CD4-positive, alpha-beta memory T cell (primary cell): ENCODE measurements at places on chromosomes 5 and 9. TPM values are rescaled to one million over a fixed set of nuclear protein-coding genes. Genes with fewer than 3 reads are reported as not detected.
A peak's percentile ranks its signal among the peaks of the same experiment; 100 is the strongest.

DNA sequence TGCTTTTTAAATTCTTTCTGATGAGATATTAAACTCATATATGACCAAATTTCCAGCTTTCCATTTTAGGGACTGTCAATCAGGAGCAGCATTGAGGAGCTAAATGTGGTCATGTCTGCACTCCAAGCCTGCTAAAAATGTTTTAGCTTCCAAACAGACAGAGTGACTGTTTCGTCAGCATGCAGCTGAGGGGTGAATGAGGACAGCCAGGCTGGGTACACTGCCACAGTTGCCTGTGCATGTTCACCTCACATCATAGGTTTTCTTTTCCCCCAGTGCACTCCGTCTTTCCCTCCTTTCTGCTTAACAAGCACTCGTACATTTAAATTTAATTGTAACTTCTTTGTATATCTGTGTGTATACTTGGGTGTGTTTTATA, 138.1 kb downstream of the ARRDC3 start:
- no peaks in the 10 kb centered on the region for H3K36me3 ChIP-seq
- no peaks in the 10 kb centered on the region for H3K27me3 ChIP-seq
- no peaks in the 10 kb centered on the region for H3K4me1 ChIP-seq
- no peak overlapping the region for H3K27ac ChIP-seq

DNA sequence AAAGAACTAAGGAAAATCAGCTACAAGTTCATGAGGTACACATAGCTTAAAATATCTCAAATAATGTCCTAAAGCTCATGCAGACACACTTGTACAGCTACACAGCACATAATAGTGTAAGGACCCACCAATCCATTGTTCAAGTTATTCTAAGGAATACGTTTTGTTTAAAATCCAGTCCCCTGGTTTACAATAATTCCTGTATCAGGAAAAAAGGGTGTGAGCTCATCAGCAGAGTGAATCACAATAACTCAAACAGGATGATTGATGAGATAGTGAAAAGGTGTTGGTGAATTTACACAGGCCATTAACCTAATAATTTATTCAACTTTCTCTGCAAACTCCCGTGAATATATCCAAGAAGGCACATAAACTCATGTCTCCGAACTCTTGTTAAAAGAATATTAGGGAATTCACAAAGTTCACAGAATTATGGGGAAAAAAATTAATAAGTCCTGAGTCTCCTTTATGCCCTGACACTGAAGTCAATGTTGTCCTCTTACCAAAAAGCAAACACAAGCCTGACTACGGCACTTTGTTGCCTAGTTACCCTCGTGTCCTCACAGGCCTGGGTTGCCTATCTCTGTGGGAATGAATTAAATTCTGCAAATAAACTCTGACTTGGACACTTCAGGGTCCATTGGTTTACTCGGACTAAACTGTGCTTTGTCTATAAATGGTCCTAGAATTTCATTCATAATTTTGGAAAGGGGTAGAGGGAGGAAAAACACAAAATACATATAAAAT, 142.8 kb upstream of the PDE4D start:
- no peaks in the 10 kb centered on the region for H3K4me1 ChIP-seq
- no peaks in the 10 kb centered on the region for H3K27me3 ChIP-seq
- no peak overlapping the region for H3K27ac ChIP-seq
- H3K36me3 ChIP-seq = no peaks in the 10 kb centered on the region
- no peak overlapping the region for H3K4me3 ChIP-seq

DNA sequence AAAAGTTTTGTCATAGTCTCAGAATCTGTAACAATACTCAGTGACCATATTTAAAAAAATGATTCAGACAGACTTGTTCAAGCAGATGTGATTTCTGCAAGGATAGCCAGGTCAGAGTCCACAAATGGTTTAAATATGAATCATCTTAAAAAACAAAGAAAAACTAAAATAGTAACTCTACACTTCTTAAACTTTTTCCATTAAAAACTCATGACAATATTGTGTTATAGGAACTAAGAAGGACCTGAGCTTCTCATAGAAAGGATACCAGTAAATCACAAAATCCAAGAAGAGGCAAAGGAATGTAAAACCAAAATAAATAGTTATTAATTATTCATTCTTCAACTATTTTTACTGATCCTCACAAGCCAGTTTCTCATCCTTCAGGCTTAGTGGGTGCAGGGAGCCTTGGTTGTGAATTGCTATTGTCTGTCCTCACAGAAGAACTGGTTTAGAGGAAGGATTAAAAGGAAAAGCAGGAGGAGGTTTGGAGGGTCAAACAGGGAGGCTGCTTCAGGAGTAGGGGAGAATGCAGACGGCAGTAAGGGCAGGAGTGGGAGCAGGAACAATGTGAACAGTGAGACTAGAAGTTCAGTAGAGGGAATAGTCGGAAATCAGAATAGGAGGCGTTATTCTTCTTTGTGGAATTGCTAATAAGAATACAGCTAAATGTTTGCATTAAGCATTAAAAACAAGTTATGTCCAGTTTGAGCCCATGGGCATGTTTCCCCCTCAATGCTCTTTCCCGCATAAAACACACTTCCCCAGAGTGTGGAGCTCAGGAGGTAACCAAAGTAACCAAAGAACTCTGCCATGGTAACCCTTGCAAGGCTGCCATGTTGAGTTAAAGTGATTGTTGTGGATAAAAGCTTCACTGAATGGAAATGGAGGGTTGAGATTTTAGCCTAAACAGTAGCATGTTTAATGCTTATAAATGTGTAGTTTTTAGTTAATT, 110.7 kb downstream of the CCDC192 start:
- no peaks in the 10 kb centered on the region for H3K27me3 ChIP-seq
- no peak for DNase-seq
- H3K27ac ChIP-seq = no peak overlapping the region
- no peaks in the 10 kb centered on the region for H3K36me3 ChIP-seq
- H3K4me3 ChIP-seq = no peak overlapping the region

DNA sequence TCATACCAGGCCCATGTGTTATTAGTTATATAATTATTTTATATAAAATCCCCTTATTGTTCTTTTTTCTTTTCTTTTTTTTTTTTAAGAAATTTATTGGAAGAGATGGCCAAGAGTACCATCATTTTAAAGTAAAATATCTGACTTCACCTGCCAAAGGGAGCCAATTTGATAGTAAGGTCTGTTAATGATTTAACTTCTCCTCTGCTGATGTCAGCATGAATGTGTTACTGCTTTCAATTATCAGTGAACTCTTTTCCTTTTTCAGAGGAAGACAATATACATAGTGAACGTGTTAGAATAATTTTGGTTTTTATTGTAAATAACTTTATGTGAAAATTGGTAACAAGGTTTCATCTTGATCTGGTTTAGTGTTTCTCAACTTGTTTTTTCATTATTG, 409.6 kb downstream of the SH3GL2 start:
- no peak overlapping the region for H3K27ac ChIP-seq
- no peak for DNase-seq
- H3K4me1 ChIP-seq = no peaks in the 10 kb centered on the region
- H3K4me3 ChIP-seq = no peak overlapping the region
- no peaks in the 10 kb centered on the region for H3K36me3 ChIP-seq

- DNase-seq = no peak
- H3K4me3 ChIP-seq = no peak overlapping the region
- no peaks in the 10 kb centered on the region for H3K4me1 ChIP-seq
- no peaks in the 10 kb centered on the region for H3K36me3 ChIP-seq
Measured at GRCh38 chr5:143165049-143165880, 238.2 kb downstream of the NR3C1 start.

DNA sequence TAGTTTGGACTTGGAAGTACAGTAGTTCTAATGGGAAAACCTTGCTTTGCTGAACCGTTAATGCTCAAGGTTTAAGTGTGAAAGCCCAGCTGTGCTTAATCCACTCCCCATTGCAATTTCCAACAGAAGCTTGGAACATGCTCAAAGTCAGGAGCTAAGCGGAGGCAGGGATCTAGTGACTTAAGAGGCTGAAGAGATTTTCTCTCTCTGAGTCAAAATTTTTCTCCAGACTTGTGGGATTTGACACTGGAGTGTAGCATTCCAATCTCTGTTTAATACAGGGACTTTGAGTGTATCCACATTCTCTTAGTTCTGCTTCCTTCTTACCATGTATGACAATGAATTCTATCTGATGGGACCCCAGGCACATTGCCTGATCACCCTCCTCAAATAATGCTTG, 471.8 kb downstream of the KIF4B start:
- H3K4me1 ChIP-seq = no peaks in the 10 kb centered on the region
- H3K27me3 ChIP-seq = no peaks in the 10 kb centered on the region
- no peaks in the 10 kb centered on the region for H3K36me3 ChIP-seq
- no peak overlapping the region for H3K27ac ChIP-seq
- H3K4me3 ChIP-seq = no peak overlapping the region

GRCh38 chr9:35611230-35611797, 6.3 kb downstream of the TESK1 start:
- no peak overlapping the region for H3K27ac ChIP-seq
- DNase-seq = peak; percentile 47
- no peaks in the 10 kb centered on the region for H3K27me3 ChIP-seq
- peaks cover 19% of the 10 kb centered on the region for H3K4me1 ChIP-seq

DNA sequence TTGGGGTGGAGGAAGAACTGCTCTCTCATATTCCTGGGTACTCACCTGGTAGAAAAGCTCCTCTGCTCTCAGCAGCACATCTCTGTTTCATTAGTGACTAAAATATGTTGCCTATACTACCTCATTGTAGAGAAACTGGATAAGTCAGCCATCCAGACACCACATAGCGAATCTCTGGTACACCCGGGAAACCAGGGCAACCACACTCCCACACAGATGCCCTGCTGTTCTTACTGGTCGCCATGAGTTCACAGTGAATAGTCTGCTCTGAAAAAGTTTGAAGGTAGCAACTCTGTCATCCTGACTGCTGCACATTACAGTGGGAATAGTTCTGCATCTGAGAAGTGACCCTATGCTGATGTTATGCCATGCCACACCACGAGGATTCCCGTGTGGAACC, 135.0 kb downstream of the ENTREP1 start:
- no peak for DNase-seq

DNA sequence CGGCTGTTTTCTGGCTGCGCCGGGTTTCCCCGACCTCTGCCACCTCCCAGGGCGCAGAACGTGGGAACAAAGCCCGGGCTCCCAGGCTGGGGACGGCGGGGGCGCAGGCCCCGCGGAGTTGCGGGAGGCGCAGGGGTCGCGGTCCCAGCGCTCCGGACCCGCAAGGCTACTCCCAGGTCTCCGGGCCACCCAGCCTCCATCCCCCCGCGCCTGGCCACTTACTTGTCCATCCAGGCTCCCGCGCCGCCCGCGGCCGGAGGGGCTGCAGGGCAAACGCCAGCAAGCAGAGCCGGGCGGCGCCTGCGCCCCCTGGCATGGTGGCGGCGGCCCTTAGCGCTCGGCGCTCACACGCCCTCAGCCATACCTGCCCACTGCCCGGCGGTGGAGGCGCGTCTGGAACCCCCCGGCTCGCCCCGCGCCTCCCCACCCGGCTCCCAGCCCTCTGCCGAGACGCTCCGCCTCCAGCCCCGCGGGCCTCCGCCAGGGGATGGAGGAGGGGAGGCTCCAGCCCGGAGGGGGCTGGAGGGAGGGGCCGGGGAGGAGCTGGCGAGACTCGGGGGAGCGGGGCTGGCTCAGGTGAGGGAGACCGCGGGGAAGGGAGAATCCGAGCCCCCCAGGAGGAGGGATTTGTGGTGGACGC, at the start of gene ADAM19:
Gene ADAM19 (minus strand): TSS at position 395 of the 640 bp plus-strand sequence. CDS start 79 bp downstream, at position 316.
- no peaks in the 10 kb centered on the region for H3K27me3 ChIP-seq
- peaks cover 51% of the 10 kb centered on the region for H3K4me1 ChIP-seq
- no peaks in the 10 kb centered on the region for H3K36me3 ChIP-seq
- peak within 1 kb of the TSS; percentile 73 for H3K27ac ChIP-seq
- DNase-seq = peak; percentile 52

DNA sequence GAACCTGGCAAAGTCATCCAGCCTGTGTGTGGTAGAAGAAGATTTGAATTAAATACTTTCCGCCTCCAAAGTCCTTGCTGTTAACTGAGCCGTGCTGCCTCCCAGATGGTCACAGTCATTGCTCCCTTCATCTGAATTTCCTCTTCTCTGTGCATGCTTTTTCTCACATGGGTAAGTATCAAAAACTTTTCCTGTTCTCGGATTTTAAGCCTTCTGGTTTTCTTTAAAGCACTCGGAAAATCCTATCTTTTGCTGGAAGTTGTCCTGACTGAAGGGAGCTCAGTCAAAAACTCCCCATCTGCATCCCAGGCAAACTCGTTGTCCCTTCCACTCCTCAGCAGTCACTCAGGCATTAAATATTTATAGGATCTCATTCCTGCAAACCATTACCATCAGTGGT, 290.0 kb upstream of the PIK3R1 start:
- no peak overlapping the region for H3K4me3 ChIP-seq
- H3K36me3 ChIP-seq = no peaks in the 10 kb centered on the region
- DNase-seq = no peak
- no peak overlapping the region for H3K27ac ChIP-seq
- H3K4me1 ChIP-seq = no peaks in the 10 kb centered on the region
- H3K27me3 ChIP-seq = no peaks in the 10 kb centered on the region

- DNase-seq = no peak
- peaks cover 24% of the 10 kb centered on the region for H3K4me1 ChIP-seq
- no peaks in the 10 kb centered on the region for H3K27me3 ChIP-seq
- H3K27ac ChIP-seq = no peak overlapping the region
Measured at GRCh38 chr5:1000329-1000728, 8.3 kb upstream of the NKD2 start.

GRCh38 chr5:109041317-109041716, 293.6 kb downstream of the FER start:
- H3K4me1 ChIP-seq = no peaks in the 10 kb centered on the region
- no peak overlapping the region for H3K4me3 ChIP-seq
- H3K36me3 ChIP-seq = no peaks in the 10 kb centered on the region
- no peak overlapping the region for H3K27ac ChIP-seq

DNA sequence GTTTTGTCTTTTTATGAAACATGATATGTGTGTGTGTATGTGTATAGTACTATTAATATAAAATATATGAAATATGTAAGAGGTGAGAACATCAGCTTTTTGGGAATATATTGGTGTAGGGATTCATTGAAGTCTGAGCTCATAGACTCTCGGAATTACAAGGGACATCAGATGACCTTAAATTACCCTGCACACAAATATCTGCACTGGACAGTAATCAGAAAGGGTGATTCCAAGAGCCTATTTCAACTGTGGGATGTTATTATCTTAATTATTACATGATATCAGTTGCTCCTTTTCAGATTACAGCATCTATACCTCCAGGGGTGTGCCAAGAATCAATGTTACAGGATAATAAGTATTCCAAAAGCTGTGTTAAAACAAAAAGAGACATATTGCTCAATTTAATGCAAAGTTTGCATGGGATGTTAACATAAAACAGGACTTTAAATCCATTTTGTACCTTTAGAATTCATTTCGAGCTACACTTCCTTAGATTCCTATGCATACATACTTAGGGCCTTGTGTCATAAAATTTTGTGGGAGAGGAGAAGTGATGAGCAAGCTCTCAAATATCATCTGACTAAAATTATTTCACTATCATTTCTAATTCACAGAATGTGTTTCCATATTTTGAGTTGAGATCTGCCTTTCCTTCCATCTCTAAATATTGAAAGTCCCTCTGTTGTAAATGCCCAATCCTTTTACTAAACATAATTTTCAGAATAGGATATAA, 365.2 kb downstream of the BRINP1 start:
- no peak overlapping the region for H3K4me3 ChIP-seq
- no peaks in the 10 kb centered on the region for H3K36me3 ChIP-seq
- DNase-seq = no peak
- H3K27ac ChIP-seq = no peak overlapping the region
- no peaks in the 10 kb centered on the region for H3K4me1 ChIP-seq

The ABLIM3 gene
- not detected for total RNA-seq

The WDR31 gene
- 0.67 TPM for total RNA-seq

The SLC36A2 gene
- total RNA-seq = not detected

The NOXA1 gene
- 5.6 TPM for total RNA-seq

The GFRA3 gene
- not detected for total RNA-seq

The RNF130 gene
- 18.1 TPM for total RNA-seq

The NEURL1B gene
- 0.08 TPM for total RNA-seq

The PLPPR1 gene
- not detected for total RNA-seq

The FAM221B gene
- not detected for total RNA-seq
